NCI-H1930 (cell line): ENCODE measurements at places on chromosomes 6 and 20.

- no peak for DNase-seq
Measured at GRCh38 chr6:116003668-116004067, 57.0 kb downstream of the FRK start.

DNA sequence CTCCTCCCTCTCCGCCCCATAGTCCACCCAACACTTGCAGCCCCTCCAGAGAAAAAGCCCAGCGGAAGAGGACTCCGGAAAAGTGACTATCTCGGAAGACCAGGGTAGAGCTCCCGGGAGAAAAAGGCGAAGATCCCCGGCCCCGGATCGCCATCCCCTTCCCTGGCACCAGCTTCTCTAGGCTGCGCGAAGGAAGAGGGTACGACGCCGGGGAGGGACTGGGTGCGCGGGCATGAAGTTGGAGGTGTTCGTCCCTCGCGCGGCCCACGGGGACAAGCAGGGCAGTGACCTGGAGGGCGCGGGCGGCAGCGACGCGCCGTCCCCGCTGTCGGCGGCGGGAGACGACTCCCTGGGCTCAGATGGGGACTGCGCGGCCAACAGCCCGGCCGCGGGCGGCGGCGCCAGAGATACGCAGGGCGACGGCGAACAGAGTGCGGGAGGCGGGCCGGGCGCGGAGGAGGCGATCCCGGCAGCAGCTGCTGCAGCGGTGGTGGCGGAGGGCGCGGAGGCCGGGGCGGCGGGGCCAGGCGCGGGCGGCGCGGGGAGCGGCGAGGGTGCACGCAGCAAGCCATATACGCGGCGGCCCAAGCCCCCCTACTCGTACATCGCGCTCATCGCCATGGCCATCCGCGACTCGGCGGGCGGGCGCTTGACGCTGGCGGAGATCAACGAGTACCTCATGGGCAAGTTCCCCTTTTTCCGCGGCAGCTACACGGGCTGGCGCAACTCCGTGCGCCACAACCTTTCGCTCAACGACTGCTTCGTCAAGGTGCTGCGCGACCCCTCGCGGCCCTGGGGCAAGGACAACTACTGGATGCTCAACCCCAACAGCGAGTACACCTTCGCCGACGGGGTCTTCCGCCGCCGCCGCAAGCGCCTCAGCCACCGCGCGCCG is 822 bp downstream of the FOXQ1 start:
- no peak for DNase-seq

GRCh38 chr6:148771212-148771601 is 24.4 kb downstream of the UST start:
- no peak for DNase-seq

DNA sequence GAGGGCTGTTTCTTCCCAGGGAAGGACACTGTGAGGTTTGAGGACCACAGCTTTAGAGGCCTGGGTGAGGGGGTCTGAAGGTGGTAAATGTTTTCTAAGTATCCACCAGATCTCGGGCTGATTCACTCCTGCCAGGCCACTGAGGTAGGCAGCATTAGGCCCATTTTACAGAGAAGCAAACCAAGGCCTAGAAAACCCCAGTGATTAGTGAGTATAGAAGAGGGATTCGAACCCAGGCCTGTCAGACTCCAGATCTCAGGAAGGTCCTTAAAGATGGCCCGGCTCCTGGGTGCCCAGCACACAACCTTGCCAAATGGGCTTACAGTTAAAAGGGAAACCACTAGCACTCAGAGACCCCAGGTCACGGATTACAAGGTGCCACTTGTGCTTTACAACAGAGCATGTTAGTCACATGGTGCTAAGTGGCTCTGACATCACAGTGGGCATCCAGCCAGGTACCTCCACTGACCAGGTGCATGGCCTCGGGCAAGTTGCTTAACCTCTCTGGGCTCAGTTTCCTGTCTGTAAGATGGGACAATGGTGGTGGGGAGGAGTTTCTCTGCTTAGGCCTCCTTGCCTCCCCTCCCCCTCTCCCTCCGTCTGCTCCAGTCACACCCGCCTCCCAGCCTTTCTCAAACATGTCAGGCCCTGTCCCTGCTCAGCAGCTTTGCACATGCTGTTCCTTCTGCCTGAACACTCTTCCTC is 18.8 kb upstream of the SIRPA start:
- no peak for DNase-seq

- DNase-seq, result no peak
Measured at GRCh38 chr6:87932361-87932760, 115.3 kb upstream of the SPACA1 start.

DNA sequence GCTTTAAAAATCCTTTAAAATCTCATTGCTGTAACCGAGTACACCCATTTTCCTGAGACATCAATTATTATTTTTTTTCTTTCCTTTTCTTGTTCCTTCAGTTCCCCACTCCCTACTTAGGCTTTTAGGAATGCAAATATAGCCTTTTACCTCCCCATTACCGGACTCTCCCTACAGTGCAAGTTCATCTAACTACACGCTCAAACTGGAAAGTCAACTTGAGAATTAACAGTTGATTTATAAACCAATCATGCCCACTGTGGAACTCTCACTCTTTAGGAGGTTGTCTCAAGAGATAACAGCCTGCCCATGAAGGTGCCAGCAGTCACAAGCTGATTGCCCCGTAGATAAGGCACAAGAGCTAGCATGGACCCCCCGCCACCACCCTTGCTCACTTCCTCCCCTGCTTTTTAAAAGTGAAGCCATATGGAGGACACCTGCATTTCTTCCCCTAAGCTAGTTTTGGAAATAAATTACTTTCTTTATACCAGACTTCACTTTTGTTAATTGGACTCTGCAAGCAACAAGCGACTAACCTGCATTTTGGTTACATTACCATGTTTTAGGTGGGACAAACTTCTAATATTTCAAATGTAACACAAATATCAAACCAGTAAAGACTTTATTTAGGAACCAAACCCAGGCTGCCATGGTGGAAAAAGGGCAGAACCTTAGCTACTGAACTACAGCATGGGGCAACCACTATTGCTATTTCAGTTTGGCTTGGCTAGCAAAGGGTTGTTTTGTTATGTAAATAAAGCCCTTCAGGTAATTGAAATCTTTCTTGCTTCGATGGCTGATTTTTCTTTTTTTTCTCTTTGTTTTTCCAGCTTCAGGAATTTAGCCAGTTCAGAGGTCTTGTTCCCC is 34.9 kb downstream of the UBD start:
- DNase-seq, result no peak

- no peak for DNase-seq
Measured at GRCh38 chr20:51596668-51597388, 54.3 kb upstream of the NFATC2 start.

DNA sequence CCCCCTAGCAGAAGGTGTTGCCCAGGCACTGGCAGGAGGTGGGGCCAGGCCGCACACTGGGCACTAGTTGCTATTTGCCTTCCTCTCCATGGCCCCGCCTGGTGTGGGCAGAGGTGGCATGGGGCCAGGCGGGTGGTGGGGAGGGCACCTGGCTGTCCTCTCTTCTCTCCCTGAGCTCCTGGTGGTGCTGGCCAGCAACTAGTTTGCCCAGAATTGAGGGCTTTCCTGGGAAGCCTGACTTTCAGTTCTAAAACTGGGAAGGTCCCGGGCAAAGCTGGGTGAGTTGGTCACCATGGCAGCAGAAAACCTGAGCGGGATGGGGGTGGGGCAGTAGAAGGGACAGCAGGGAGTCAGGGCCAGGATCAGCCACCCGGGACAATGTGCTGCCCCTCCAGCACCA is 48.2 kb downstream of the RBM38 start:
- DNase-seq, result no peak

DNA sequence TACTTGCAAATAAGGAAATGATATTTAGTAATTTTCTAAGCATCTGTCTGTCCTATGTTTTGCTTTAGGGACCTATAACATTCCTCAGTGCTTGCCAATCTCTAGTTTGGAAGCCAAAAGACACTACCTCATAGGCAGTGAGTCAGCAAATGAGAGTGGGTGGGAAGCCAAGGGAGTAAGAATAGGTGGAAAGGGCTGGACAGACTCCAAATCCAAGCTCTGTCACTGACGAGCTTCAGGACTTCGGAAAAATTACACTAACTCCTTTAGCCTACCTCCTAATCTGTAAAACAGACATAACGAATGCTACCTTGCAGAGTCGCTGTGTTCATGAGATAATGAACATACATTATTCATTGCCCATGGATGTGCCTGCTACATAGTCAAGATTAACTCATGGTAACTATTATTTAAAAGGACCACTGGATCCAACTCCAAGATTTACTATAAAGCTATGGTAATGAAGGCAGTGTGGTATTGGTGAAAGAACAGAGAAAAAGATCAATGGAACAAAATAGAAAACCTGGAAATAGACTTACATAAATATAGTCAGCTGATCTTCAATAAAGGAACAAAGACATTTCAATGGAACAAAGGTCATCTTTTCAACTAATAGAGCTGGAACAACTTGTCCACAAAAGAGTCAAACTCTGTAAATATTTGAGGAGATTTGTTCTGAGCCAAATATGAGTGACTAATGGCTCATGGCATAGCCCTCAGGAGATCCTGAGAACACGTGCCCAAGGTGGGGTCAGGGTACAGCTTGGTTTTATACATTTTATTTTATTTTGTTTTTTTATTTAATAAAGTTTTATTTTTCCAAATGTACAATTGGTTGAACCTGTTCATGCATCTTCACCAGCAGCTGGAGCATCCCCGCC is 64.1 kb downstream of the FAM50B start:
- DNase-seq, result no peak

- no peak for DNase-seq
Measured at GRCh38 chr6:75288023-75288422, 3.4 kb upstream of the TMEM30A start.

- no peak for DNase-seq
Measured at GRCh38 chr6:157885876-157886275, 62.8 kb downstream of the SNX9 start.

- DNase-seq, result no peak
Measured at GRCh38 chr6:122068291-122068769, 331.1 kb upstream of the HSF2 start.

DNA sequence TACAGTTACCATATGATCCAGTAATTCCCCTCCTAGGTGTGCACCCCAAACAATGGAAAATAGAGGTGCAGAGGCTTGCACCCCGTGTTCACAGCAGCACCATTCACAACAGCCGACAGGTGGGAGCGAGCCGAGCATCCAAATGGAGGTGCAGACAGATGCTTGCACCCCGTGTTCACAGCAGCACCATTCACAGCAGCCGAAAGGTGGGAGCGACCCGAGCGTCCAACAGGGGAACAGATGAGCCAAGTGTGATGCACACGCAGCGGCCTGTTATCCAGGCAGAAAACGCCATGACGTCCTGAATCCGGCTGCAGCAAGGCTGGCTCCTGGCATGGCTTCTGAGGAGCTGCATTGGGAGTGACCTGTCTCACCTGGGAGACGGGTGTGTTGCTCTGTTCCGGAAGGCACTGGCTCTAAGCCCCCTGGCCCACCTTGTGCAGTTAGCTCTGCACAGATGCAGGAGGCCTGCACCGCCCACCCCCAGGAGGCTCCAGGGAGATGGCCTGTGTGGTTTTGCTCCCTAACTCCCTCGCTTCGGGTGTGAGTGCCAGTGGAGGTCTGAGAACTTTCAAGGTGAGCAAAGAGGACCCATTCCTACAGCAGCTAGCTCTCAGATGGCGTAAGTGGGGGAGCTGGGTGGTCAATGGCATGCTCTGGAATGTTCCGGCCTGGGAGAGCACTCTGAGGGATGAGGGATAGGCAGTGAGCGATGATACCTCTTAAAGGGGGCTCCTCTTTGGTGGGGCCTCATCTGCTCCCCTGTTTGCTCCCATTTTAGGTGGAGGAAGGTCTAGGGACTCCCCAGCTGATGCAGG is 47.8 kb upstream of the FRMD1 start:
- DNase-seq, result no peak

- no peak for DNase-seq
Measured at GRCh38 chr6:134134654-134135053, 82.2 kb upstream of the SLC2A12 start.

GRCh38 chr20:32621071-32621890 is 36.1 kb upstream of the NOL4L start:
- peak; percentile 45 for DNase-seq

DNA sequence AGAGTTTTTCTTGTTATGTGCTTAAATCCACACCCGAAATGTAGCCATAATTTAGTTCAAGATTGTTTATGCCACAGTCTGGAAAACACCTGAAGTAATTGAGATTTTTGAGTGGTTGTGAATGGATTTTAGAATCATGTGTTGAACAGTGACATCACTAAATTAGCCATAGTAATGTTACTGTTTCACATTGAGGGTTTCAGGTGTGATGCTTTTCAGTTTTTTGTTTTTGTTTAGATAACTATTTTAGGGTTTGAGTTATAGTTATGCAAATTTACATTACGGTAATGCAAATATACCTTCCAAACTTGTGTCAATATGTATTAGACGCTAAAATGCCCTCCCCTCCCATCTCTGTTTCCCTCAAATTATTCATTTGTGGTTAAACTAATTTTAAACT is 22.9 kb downstream of the QKI start:
- no peak for DNase-seq

DNA sequence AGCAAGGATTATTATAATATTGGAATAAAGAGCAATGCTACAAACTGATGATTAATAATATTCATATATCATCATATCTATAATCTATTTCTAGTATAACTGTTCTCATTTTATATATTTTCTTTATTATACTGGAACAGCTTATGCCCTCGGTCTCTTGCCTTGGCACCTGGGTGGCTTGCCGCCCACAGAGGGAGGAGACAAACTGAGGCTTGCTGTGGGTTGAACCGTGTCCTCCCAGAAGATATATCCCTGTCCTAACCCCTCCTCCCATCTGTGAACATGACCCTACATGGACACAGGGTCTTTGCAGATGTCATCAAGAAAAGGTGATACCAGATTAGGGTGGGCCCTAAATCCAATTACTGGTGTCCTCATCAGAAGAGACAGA is 4.7 kb downstream of the RNASET2 start:
- DNase-seq, result no peak

GRCh38 chr6:21050935-21051334 is 516.7 kb downstream of the CDKAL1 start:
- no peak for DNase-seq

GRCh38 chr6:122180132-122180531 is 219.3 kb upstream of the HSF2 start:
- no peak for DNase-seq

DNA sequence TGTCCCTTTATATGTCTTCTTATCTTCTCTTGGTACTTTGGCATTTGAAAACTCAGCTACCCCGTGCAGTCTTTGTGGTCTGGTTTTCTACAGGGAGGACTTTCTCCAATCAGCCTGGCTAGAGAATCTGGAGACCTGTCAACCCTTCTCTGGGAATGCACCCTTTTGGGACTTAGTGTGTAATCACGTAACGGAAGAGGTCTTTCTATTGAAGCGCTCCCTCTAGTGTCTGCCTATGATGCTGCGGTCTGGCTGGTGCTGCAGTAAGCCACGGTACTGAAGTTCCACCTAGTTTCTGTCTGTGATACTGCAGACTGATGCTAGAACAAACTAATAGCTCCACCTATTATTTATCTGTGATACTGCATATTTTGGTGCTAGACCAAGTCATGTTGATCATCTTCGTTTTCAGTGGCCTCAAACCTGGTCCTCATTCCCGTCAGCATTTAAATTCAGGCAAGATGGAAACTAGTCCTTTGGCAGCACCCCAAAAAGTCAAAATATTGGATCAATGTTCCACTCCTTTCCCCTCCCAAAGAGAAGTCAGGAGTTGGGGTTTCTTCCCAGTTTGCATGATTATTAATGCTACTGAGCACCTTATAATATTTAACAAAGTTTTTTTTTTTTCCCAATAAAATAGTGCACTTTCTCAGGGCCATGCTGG is 12.5 kb upstream of the SIRPB2 start:
- DNase-seq, result peak; percentile 18
